ENCODE measurements at places on chromosomes 2 and 18.

- no peak for DNase-seq
Measured at GRCh38 chr18:10453806-10454680, at the start of gene APCDD1. TSS of gene APCDD1 (plus strand) at chr18:10454635. CDS start at chr18:10454982, 347 bp downstream.

GRCh38 chr18:37631422-37631821 is 65.8 kb upstream of the CELF4 start:
- no peak for DNase-seq

GRCh38 chr2:230140667-230141066 is 71.9 kb upstream of the SLC16A14 start:
- DNase-seq, result no peak

GRCh38 chr2:40259900-40260299 is 192.0 kb downstream of the SLC8A1 start:
- no peak for DNase-seq

DNA sequence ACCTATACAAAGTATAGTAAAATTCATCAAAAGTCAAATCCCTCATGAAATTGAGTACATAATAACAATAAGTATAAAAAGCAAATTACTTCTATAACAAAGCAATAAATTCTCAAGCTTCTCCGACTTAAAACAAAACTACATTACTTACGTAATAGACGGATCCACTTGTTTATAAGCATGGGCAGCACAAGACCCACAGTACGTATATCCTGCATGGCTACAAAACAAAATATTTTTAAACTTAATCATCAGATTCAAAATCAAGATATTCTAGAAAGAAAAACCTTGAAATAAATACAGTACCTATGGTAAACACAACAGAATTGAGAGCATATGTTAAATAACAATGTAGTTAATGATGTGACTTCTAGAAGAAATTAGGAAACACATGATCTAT is 78.9 kb downstream of the MEMO1 start:
- DNase-seq, result no peak
